ENCODE measurements at places on chromosomes 4 and X.
A peak's percentile ranks its signal among the peaks of the same experiment; 100 is the strongest.

DNA sequence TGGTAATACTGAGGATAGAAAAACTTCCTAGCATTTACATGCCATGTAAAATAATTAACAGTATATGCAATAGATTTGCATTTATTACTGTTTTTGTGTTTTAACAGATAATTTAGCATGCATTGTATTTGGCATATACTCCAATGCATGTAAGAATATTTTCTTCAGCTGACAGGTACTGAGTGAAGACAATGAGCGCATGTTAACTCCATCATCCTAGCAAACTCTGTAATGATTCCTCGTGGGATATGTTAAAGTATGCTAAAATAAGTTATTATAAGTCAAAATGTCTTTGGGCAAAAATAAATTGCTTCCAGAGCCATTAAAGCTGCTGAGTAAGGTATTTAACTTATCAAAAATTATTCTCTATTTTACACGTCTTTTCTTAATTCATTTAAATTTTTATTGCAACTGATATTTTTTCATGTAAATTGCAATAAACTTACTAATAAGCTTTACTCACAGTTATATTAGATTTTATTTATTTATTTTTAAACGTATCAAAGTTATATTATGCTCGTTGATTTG lies 616.4 kb upstream of the NDST4 start:
- no peak for DNase-seq

DNA sequence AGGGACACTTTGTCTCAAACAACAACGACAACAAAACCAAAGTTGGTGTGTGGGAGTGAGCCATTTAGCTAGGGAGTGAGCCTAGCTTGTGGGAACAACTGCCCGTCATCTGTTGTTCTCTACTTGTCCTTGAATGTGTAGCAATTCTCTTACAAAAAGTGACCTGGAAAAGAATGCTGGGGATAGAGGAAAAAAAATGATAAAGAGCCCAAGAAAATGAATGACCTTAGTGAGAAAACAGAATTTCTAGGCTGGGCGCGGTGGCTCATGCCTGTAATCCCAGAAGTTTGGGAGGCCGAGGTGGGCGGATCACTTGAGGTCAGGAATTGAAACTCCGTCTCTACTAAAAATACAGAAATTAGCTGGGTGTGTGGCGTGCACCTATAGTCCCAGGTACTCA lies 19.6 kb downstream of the SEPTIN6 start:
- no peak for DNase-seq

DNA sequence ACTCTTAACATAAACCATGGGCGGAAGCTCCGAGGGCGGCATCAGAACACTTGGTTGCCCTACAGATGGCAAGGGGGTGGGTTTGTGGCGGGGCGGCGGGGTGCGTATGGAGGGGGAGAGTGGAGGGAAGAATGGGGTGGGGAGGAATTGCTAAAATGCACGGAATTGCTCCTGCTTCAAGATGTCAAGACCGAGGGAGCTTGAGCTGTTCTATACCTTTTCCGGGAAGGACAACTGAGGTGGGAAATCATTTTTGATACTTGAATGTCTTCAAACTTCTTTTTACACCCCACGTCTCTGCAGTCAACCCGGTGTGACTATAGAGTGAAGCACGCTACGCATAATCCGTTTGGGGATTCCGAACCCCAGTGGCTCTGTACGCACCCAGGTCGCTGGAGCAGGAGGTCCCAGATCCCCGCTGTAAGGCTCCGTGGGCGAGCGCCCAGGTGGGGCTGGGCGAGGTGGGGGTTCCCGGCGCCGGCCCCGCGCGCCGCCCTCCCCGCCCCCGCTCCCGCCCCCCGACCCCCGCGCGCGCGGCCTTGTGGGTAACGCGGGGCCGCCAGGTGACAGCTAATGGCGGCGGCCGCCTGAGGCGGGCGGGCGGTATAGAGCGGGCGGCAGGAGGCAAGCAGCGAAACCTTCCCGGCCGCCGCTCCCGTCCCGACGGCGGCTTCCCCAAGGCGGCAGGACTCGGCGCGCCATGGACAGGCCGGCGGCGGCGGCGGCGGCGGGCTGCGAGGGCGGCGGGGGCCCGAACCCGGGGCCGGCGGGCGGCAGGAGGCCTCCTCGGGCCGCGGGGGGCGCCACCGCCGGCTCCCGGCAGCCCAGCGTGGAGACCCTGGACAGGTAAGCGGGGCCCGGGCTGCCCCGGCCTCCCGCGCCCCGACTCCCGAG lies at the start of gene MTMR1:
TSS of gene MTMR1 (plus strand) at position 566 of the 894 bp plus-strand sequence. CDS start at position 701, 135 bp downstream.
- peak; percentile 27 for DNase-seq

GRCh38 chr4:173477016-173477415 lies 53.0 kb downstream of the HAND2 start:
- DNase-seq, result no peak

- no peak for DNase-seq
Measured at GRCh38 chr4:113179091-113179490, 129.6 kb downstream of the ANK2 start.

DNA sequence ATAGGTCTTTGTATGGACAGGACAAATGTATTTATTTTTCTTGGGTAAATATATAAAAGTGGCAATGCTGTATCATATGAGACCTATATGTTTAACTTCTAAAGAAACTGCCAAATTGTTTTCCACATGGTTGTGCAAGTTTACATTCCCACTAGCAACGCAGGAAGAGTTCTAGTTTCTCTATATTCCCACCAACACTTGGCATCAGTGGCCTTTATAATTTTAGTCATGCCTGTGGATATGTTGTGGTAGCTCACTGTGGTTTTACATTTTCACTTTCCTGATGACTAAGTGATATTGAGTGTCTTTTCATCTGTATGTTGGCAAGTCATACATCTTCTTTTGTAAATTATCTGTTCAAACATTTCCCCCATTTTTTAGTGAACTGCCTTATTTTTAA lies 126.0 kb downstream of the EMCN start:
- DNase-seq, result no peak

- DNase-seq, result no peak
Measured at GRCh38 chr4:147837435-147837834, 105.5 kb downstream of the ARHGAP10 start.

DNA sequence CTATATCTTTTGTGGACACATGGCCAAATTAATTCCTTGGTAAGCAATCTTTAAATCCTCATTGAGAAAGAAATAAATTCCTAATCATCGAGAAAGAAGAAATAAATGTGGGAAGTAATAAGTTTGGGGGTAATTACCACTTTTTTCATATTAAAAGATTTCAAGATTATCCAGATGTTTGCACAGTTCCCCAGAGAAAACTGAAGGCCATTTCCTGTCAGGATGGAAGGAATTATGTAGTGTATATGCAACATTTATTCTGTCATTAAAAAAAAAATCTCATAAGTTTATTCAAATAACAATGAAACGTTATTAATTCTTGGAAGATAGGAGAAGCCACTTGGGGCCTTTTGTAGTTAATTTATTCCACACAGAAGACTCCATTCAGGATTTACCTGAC lies 385.6 kb upstream of the NR3C2 start:
- no peak for DNase-seq

GRCh38 chrX:47772764-47773163 lies 63.9 kb upstream of the ZNF81 start:
- no peak for DNase-seq

GRCh38 chr4:52843351-52843750 lies 18.8 kb upstream of the RASL11B start:
- no peak for DNase-seq

DNA sequence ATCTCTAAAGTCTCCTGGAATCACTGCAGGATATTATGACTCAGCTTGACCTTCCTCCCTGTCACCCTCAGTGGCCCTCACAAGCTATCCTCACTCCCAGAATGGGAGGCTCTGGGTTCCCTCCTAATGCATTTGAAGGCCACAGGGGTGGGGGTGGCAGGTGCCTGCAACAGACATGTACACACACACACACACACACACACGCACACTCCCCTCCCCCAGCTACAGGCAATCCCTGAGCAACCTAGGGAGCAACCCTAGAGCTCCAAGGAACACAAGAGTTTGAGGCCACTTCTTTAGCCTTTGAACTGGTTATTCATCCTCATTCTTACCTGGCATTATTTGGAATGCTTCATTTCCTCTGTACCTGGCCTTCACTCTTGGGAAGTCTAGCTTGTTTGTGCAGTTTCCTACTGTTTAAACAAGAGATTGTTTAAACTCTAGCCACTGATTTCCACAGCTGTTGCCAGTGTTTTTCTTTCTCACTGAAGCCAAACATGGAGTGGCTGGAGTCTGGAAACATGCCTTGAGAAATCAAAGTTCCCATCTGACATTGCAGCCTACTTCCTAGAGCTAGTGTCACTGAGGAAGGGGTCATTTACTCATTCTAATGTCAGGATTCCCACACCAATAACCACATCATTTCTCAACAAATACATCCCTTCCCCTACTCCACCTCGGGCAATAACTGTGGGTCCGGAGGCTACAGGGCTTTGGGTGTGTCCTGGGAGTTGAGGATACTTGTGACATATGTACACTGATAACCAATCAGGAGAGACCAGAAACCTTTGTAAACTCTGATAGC lies 37.7 kb downstream of the MAOA start:
- no peak for DNase-seq

DNA sequence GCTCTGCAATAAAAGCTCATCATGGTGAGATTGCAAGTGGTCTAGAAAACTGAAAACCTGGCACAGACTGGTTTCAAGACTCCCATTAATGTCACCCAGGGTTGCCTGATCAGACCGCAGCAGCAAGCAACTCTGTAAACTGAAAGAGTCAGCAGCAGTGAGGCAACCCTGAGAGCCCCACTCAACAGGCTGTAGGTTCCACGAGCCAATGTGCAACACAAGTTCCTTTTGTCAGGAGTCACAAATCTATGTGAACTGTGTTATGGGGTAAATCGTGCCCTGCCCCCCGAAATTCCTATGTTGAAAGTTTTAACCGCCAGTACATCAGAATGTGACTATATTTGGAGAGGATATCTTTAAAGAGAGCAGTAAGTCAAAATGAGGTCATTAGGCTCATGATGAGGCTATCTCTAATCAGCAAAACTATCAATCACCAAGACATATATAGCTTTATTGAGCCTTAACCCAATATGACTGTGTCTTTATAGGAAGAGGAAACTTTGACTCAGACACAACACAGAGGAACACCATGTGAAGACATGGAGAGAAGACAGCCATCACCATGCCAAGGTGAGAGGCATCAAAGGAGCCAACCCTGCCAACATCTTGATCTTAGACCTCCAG lies 94.0 kb downstream of the FBXO8 start:
- no peak for DNase-seq

- DNase-seq, result peak; percentile 75
Measured at GRCh38 chrX:48937054-48937907, 18.5 kb upstream of the PIM2 start.

GRCh38 chrX:68721546-68721945 lies 74.1 kb downstream of the STARD8 start:
- no peak for DNase-seq

DNA sequence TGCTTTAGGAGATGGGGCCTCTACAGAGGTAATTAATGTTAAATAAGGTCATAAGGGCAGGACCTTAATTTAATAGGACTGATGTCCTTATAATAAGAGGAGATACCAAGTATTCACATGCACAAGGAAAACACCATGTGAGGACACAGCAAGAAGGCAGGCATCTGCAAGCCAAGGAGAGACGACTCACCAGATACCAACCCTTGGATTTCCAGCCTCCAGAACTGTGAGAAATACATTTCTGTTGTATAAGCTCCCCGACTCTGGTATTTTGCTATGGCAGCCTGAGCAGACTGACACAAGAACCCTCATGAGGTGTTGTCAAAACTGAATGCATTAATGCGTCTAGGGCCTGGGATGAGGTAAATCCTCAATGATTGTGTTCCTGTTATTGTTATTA lies 56.2 kb upstream of the MAPK10 start:
- DNase-seq, result no peak

DNA sequence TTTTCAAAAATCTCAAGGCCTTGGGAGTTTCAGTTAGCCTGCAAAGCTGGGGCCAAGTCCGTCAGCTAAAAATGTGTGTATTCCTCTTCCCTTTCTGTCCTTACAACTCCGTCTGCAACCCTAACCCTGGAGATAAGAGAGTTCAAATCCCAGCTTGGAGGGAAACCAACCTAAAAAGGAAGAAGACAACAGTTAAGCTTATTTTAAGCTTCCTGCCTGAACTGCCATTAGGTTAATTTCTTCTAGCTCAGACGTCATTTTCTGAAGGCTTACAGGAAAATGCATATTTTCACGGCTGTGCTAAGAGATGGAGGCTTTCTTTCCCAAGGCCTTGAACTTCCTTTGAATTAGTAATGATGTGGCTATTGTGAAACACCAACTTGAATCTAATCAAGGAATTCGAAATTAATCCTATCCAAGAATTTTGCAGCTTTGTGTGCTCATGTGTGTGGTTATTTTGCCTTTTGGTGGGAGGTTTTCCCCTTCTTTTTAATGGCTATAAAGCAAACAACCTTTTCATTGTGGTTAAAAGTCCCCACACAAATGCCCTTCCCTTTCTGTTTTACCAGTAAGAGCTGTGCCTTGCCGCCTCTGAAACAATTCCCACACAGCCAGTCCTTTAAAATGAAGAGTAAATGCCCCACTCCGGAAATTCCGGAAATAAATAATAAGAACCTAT lies 103.5 kb downstream of the IRF2 start:
- no peak for DNase-seq

DNA sequence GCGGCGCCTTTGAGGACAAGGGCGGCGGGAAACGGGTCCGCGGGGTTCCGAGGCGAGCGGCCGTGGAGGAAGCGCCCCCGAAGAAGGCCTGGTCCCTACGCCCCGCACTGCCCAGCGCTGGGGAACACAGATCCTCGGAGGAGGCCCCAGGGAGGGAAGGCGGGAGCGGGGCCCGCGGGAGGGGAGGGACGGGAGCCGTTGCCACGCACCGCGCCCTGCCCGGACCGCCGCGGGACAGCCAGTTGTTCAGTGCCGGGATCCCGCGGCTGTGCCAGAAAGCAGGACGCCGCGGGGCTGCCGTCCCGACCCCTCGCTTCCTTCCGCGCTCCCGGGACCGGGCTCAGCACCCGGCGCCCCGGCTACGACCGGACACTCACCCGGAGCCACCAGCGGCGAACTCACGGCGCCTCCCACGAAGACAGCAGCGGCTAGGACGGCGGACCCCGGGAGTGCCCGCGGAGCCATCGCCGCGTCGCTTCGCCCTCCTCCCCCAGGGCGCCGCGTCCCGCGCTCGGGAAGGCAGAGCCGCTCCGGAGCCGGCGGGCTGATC lies 278 bp downstream of the RELL1 start:
- peak; percentile 2 for DNase-seq

DNA sequence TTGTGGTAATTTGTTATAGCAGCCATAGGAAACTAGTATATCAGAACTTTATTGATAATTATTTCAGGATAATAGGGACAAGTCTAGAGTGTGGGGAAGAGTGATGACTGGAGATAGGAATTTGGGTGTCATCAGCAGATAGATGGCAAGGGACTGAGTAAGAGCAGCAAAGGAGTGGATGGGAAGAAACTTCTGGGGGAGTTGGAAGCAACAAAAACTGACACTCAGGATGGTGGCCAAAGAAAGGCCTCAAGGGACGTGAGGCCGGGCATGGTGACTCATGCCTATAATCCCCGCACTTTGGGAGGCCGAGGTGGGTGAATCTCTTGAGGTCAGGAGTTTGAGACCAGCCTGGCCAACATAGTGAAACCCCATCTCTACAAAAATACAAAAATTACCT lies 9.1 kb upstream of the SLC25A5 start:
- DNase-seq, result no peak

DNA sequence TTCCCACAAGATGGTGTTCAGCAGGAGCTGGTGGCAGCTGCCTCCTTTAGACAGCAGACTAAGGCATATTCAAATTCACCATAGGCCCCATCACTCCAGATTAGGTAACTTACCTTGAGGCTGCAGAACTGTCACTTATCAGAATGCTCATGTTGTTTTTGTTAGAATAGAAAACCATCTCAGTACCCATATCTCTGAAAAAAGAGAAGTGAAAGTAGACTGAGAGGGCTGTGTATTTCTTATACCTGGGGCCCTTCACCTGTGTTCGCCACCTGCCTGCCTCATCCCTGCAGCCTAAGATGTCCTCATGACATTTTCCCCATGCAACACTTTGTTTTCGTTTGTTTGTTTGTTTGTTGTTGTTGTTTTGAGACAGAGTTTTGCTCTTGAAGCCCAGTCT lies 32.9 kb upstream of the SPRY1 start:
- DNase-seq, result no peak
